Stimulated activated CD4-positive, alpha-beta T cell treated with anti-CD3 and anti-CD28 coated beads, Interleukin-1b, Interleukin-23, amount 100 ng/mL, for 1 hour (primary cell): ENCODE measurements at places on chromosomes 3 and 15.

GRCh38 chr3:49807431-49808114 is 4.5 kb downstream of the INKA1 start:
- DNase-seq, result no peak

- DNase-seq, result no peak
Observed at GRCh38 chr15:78276064-78276943, 11.9 kb downstream of the DNAJA4 start.

GRCh38 chr3:151740581-151740980 is 6.9 kb downstream of the AADACL2 start:
- no peak for DNase-seq

- no peak for DNase-seq
Observed at GRCh38 chr15:86649277-86649676, 569.6 kb downstream of the AGBL1 start.

DNA sequence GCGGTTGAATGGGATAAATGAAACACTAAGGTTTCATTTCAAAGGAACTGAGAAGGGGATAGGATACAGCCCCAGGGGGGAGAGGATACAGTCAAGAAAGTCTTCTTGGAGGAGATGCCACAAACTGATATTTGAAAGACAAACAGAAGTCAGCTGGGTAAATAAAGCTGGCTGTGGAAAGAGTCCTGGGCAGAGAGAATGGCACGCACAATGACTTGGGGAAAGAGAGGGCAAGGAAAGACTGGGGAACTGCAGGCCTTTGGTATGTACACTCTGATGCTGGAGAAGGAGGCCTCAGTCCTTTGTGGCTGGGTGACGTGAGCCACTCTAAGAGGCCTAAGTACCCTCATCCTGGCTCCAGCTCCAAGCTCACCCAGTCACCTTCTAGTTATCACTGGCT is 45.2 kb upstream of the LMCD1 start:
- DNase-seq, result no peak

- no peak for DNase-seq
Observed at GRCh38 chr3:123553536-123553935, 31.3 kb downstream of the HACD2 start.

DNA sequence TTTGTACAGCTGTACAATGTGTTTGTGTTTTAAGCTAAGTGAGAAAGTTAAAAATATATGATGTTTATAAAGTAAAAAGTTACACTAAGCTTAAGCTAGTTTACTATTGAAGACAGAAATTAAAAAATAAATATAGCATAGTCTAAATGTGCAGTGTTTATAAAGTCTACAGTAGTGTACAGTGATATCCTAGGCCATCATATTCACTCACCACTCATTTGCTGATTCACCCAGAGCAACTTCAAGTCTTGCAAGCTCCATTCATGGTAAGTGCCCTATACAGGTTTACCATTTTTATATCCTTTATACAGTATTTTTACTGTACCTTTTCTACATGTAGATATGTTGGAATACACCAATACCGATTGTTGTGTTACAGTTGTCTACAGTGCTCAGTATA is 553.2 kb upstream of the TBL1XR1 start:
- no peak for DNase-seq

DNA sequence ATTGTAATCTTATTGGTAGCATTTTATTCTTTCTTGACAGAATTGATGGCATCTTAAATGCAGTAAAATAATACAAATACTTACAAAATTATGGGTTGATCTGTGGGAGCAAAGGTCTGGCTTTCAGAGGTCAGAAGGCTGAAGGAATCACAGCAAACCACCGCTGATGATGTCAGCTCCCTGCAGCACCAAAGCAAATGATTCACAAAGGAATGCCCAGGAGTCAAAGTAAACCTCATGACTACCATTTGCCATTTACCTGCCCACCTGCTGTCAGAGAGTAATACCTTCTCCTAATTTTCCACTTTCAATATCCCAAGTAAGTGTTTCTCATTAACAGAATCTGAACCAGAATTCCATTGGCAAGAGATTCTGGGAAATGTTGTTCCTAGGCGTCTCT is 46.1 kb downstream of the CPA3 start:
- DNase-seq, result no peak

GRCh38 chr3:134476306-134476705 is 9.5 kb downstream of the ANAPC13 start:
- DNase-seq, result no peak

GRCh38 chr15:29677871-29678461 is 144.3 kb downstream of the TJP1 start:
- no peak for DNase-seq

GRCh38 chr3:13365390-13366379 is 54.4 kb downstream of the NUP210 start:
- DNase-seq, result no peak

GRCh38 chr3:3165241-3165640 is 14.2 kb downstream of the CRBN start:
- DNase-seq, result no peak

GRCh38 chr15:48595981-48596380 is 49.5 kb downstream of the FBN1 start:
- no peak for DNase-seq
